ENCODE measurements at places on chromosomes 6 and 20.

DNA sequence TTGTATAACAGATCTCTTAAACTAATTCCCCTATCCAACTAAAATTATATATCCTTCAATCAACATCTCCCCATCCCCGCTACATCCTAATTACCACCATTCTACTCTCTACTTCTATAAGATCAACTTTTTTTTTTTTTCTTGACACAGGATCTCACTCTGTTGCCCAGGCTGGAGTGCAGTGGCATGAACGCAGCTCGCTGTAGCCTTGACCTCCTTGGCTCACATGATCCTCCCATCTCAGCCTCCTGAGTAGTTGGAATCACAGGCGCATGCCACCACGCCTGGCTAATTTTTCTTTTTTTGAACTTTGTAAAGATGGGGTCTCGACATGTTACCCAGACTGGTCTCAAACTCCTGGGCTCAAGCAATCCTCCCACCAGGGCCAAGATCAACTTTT, 5.0 kb downstream of the DNAAF9 start:
- DNase-seq = no peak

GRCh38 chr20:59359906-59360725, 59.7 kb downstream of the EDN3 start:
- DNase-seq = no peak

DNA sequence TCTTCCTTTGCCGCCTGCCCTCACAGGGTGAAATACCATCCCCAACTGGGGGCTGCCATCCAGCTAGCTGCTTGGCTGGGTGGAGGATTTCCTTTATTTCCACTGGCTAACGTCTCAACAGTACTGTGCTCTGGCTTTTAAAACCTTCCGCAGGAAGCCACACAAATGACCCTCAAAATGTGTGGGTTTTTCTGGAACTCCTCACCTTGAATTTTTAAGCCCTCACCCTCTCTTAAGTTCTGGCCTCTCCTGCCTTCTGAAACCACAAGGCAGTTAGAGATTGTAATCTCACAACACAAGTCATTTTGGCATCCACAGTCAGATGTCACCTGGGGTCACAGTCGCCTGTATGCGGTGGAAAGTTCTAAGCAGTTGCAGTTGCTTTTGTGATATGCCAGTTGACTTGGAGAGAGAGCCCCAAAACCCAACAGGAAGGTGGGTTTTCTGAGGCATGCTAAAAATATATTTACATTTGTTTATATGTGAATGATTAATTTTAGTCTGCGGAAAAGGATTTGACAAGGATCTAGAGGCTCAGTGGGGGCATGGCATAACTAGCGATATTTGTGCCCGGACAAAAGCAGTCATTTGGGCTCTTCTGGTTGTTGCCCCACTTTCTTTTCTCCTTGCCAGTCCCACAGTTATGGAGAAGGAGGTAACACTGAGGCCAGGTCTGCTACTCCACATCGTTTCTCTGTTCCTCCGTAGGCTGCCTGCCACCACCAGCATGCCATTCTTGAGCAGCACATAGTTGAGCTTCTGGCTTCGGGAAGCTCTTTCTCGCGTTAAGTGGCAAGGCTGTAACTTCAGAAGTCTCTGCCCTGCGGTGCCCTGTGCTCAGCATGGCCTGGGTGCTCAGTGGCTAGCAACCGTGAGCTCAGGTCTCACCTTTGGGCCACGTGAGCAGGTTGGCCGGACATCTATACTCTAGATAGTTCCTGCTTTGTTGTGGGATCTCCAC, 335.3 kb downstream of the CD83 start:
- DNase-seq = no peak

DNA sequence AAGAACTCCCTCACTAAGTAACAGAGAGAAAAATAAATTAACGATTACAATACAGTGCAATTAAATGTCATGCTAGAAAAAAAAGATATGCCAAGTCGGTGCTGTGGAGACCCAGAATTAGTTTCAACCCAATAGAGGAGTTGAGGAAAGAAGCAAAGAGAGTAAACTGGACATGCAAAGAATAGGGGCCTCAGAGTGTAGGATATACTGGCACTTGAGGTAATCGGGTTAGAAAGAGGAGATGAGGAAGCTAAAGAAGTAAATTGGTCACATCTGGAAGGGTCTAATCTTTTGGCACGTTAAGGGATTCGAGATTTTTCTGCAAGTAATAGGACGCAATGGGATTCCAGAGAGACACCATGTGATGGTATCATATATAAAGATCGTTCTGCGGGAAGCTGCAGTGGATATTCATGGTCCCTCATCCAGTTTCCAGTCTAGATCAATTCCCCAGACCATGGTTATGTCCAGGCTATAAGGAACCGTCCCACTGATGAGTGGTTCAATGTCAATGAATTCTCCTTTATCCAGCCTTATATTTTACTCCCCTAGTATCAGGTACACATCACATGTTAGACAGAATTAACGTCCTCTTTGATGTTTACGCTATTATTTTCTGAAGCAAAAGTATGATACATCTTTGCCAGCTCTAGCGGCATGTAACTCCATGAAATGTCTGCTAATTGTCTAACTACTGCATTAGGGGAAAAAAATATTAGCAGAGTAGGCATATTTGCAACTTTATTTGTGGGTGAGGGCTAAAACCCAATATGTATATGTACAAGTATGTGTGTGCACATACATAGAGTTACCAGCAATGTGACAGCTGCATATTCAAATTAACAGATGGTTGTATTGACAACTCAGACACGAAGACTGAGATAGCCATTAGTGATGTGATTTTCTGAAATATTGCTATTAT, 1.1 kb upstream of the TBC1D32 start:
- no peak for DNase-seq

- DNase-seq = no peak
Observed at GRCh38 chr6:17227403-17227802, 53.8 kb upstream of the RBM24 start.

GRCh38 chr20:4942331-4942730, 59.0 kb downstream of the SLC23A2 start:
- DNase-seq = no peak

GRCh38 chr6:152863618-152864326, 113.2 kb downstream of the VIP start:
- no peak for DNase-seq

GRCh38 chr6:63347599-63347998, 27.8 kb upstream of the LGSN start:
- DNase-seq = no peak

DNA sequence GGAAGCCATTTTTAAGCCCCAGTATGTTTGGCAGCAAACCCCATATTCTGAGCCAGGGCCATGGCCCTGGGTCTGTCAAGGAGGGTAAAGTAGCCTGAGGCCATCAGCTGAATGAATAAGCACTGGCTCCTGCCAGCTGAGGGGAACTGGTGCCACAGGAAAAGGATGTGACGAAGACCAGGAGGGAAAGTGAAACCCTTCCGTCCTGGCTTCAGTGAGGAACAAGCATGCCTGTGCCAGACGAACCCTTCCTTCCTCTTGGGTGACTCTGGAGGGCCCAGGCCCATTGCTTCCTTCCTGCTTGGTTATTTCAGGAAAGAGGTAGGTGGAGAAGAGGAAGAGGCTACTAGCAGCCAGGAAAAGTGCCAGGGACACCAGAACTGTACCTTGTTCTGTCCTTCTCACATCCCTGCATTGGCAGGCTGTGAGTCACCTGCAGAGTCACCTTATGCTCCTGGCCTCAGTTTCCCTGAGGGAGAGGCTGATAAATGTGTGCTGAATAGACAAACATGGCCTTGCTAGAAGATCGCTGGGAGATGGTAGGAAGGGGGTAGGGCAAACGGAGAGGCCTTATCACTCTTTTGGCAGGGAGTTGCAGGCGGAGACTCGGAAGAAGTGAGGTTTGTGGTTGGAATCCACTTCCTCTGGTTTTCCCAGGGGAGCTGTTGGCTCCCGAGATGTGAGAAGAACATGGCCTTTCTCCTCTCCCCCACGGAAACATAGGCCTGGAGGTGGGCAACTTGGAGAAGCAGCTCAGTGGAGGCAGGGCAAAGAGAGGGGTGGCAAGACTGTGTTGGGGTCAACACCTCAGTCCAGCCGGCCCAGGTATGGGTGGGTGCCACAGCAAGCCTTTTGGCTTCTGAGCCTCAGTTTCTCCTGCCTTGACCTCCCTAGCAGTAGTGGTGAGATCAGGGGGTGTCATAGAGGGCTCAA, 37.4 kb downstream of the COX4I2 start:
- no peak for DNase-seq

DNA sequence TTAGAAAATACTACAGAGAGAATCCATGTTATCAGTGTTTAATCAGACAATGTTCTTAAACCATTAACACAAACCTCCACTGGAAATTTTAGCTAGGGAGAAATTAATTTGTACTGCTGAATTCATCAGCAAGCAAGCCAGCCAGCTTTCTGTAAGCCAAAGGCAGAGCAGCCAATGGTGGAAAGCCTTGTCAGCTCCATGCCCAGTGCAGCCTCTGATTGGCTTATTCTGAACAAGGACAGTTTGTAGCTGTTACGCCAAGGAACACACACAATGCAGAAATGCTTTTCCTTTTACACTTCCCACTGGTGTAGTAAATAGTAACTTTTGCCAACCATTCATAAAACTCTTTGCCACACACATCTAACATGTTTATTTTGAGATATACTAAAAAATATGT, 265.0 kb downstream of the TENT5A start:
- no peak for DNase-seq

Measured in cortex of kidney (tissue), 1 donor.